CD4-positive, alpha-beta memory T cell (primary cell): ENCODE measurements at places on chromosomes 11 and 22. TPM values are rescaled to one million over a fixed set of nuclear protein-coding genes. Genes with fewer than 3 reads are reported as not detected.

DNA sequence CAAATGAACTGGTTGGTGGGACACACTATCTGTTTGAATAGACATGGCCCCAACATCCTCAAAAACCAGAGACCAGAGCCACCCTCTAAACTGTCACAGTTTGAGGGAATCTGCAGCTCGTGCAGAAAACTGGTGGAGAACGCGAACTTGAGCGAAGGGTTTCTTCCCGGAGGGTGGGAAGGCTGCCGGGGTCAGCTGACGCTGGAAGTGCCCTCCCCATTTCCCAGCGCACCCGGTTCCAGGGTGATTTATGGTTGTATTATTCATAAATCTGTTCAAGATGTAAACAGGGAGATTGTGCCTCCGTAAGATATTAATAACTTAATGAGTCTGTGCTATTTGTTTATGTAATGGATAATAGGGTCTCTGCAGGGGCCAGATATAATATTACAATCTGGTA is 1396.7 kb downstream of the BRD1 start:
- no peak for DNase-seq
- H3K4me3 ChIP-seq: no peak overlapping the region
- H3K27me3 ChIP-seq: no peaks in the 10 kb centered on the region
- H3K4me1 ChIP-seq: no peaks in the 10 kb centered on the region

C22orf31 gene
- total RNA-seq: not detected

APOL5 gene
- total RNA-seq: not detected

GAL3ST3 gene
- not detected for total RNA-seq

TSSK2 gene
- not detected for total RNA-seq

RIBC2 gene
- total RNA-seq: not detected

DNA sequence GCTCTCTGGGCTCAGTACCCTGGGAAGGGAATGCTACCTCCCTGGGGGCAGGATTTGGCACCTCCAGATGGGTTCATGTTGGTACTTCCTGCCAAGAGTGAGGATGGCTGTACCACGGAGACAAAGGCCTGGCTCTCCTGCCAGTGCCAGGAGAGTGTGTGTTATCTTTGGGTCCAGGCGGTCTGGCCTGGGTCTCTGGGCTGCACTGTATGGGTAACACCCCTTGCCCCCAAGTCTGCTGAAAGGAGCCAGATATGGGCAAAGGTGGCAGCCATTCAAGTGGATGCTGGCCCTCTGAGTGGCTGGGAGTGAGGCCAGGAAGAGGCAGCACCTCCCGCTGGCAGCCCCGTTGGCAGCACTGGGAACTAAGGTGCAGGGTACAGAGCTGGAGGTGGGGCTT is 91.5 kb downstream of the NECTIN1 start:
- H3K4me1 ChIP-seq: no peaks in the 10 kb centered on the region
- H3K36me3 ChIP-seq: no peaks in the 10 kb centered on the region
- no peak overlapping the region for H3K4me3 ChIP-seq
- no peak overlapping the region for H3K27ac ChIP-seq
- DNase-seq: no peak
- H3K27me3 ChIP-seq: no peaks in the 10 kb centered on the region

- no peaks in the 10 kb centered on the region for H3K27me3 ChIP-seq
- DNase-seq: no peak
- no peaks in the 10 kb centered on the region for H3K36me3 ChIP-seq
- H3K4me1 ChIP-seq: peaks cover 84% of the 10 kb centered on the region
- no peak overlapping the region for H3K4me3 ChIP-seq
Observed at GRCh38 chr11:1760351-1761109, 3.2 kb downstream of the CTSD start.

DNA sequence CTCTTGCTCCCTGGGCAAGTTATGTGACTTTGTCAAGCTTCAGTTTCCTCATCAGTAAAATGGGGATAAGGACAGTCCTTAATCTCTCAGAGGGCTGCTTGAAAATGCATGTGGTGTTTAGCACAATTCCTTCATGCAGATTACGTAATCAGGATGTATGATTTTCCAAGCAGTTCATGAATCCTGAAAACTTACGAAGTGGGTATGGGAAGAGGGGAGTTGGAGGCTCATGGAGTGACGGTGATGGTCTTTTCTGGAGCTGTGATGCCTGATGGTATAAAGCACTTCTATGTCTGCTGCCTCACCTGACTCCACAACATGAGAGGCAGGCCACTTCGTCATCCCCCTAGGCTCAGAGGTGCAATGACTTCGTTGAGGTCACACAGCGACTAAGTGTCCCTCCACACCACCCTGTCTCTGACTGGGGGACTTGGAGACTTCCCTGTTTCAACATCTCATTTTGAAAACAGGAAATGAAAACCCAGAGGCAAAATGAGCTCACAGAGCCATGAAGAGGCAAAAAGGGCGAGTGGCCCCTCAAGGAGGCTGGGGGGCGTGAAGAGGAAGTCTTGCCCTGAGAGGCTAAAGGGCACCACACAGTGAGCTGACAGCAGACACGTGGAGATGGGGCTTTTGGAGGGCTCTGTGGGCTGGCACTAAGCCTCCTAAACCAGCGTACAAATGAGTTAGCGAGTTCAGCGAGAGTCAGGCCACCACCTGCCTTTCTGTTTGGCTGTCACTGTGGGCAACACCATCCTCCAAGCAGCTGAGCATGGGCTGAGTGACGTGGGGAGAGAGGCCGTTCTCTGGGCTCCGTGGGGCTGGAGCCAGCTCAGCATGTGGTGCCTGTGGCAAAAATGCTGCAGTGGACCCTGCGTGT is 10.1 kb downstream of the MCM5 start:
- no peak overlapping the region for H3K4me3 ChIP-seq
- H3K4me1 ChIP-seq: no peaks in the 10 kb centered on the region
- peaks cover 66% of the 10 kb centered on the region for H3K36me3 ChIP-seq
- no peaks in the 10 kb centered on the region for H3K27me3 ChIP-seq
- no peak overlapping the region for H3K27ac ChIP-seq
- no peak for DNase-seq

APOC3 gene
- not detected for total RNA-seq
